ENCODE measurements at places on chromosomes 16 and 17.

DNA sequence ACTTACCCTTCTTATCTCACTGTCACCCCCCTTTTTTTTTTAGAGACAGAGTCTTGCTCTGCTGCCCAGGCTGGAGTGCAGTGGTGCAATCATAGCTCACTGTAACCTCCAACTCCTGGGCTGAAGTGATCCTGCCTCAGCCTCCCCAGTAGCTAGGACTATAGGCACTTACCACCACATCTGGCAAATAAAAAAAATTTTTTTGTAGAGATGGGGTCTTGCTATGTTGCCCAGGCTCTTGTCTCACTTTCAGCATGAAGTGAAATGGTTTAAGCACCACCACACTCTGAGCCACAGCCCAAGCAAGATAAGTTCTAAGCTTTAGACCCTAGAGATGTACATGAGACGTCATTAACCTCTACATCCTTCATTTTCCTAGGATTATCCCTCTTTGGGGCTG, 34.5 kb upstream of the EFCAB13 start:
- no peak for DNase-seq

DNA sequence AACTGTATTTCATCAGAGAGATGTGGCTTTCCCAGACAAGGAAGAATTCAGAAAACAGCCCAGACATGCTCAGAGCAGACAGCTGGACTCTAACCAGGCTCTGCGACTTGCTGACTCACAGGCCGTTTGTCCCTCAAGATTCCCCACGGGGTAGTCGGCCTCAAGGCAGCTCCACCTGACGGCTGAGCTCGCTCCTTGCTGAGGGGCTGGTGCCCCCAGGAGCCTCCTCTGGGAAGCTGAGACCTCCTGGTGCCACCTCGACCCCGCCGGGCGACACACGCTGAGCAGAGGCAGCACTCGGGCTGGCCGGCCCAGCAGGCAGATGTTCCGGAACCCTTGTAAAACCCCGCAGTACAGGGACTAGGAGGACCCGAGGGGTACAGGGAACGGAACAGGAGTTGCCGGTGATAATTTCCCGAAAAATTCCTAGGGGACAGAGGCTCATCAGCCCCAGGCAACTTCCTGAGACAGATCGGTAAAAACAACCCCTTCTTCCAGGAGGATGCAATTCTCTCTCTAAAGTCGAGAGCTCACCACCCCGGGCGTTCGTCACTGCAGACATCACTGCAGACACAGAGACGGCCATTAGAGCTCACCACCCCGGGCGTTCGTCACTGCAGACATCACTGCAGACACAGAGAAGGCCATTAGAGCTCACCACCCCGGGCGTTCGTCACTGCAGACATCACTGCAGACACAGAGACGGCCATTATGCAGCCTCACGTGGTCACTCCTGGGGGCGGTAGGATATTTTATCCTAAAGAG, 19.9 kb downstream of the RPH3AL start:
- DNase-seq, result no peak

GRCh38 chr17:46878055-46878454, 26.7 kb downstream of the WNT9B start:
- no peak for DNase-seq

GRCh38 chr16:71288570-71288889, 672 bp downstream of the CMTR2 start:
- DNase-seq, result no peak

GRCh38 chr17:27541301-27542023, 85.2 kb downstream of the KSR1 start:
- DNase-seq, result no peak

GRCh38 chr17:1617620-1618174, 10.9 kb downstream of the SLC43A2 start:
- no peak for DNase-seq

DNA sequence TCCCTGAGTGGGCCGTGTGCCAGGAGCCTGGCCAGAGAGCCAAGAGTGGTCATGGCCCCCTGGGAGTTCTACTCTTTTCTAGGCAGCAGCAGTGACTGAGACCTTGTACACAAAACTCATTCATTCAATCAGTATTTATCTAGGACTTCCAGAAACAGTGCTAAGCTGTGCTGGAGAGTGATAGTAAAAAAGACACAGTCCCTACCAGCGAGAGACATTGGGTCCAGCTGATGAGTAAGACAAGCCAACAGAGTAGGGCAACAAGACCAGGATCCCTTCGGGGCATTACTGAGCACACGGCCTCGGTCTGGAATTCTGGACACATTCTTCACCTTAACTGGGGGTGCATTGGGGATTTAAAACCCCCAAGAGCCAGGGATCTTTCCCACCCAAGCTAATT, 20.2 kb downstream of the CBX4 start:
- no peak for DNase-seq

GRCh38 chr16:17380613-17381012, 90.1 kb downstream of the XYLT1 start:
- DNase-seq, result no peak

- DNase-seq, result no peak
Measured at GRCh38 chr16:61946019-61946418, 90.2 kb downstream of the CDH8 start.

GRCh38 chr16:14483819-14484385, 146.2 kb downstream of the PARN start:
- no peak for DNase-seq

DNA sequence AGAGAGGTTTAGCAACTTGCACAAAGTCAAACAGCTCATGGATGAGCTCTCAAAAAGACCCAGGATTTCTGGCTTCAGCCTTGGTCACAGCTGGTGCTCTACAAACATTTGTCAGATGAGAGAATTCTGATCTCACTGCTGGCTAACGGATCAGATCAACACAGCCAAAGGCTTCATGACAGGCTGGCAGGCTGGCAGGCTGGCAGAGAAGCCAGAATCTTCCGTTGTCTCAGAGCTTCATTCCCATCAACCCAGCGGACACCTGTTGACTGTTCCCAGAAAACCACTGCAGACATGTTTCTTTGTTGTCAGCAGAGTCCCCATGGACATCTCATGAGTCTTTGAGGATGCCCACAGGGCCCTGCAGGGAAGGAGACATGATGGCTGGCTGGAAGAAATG, 303.8 kb upstream of the ASIC2 start:
- no peak for DNase-seq

GRCh38 chr17:8857919-8858318, 9.6 kb downstream of the PIK3R6 start:
- DNase-seq, result no peak

DNA sequence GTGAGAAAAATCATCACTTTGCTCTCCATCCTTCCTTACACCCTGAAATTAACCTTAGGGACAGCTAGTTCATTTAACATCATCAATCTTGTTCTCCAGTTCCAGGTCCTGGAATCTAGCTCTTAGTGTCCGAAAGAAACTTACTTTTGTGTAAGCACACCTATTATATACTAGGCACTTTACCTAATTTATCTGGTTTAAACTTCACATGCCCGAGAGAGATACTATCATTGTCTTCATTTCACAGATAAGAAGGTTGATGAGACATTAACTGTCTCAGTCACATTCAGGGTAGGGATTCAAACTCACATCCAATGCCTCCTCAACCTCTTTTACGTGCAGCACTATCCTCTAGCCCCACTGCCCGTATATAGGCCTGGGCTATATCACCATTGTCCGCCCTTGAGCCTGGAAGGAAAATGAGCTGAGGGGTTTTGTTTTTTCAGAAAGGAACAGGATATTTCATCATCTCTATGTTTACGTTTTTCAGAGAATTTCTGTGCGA, 501 bp upstream of the AP2B1 start:
- DNase-seq, result no peak

Measured in neuronal stem cell (in vitro differentiated cells).